Kidney (tissue), 22 donors: ENCODE measurements at places on chromosomes 3 and 15. TPM values are rescaled to one million over a fixed set of nuclear protein-coding genes. Genes with fewer than 3 reads are reported as not detected.
A peak's percentile ranks its signal among the peaks of the same experiment; 100 is the strongest.

GRCh38 chr15:91891788-91892345 is 38.4 kb downstream of the SLCO3A1 start:
- DNase-seq, result no peak

Gene TM4SF1
- total RNA-seq, result 173 TPM

DNA sequence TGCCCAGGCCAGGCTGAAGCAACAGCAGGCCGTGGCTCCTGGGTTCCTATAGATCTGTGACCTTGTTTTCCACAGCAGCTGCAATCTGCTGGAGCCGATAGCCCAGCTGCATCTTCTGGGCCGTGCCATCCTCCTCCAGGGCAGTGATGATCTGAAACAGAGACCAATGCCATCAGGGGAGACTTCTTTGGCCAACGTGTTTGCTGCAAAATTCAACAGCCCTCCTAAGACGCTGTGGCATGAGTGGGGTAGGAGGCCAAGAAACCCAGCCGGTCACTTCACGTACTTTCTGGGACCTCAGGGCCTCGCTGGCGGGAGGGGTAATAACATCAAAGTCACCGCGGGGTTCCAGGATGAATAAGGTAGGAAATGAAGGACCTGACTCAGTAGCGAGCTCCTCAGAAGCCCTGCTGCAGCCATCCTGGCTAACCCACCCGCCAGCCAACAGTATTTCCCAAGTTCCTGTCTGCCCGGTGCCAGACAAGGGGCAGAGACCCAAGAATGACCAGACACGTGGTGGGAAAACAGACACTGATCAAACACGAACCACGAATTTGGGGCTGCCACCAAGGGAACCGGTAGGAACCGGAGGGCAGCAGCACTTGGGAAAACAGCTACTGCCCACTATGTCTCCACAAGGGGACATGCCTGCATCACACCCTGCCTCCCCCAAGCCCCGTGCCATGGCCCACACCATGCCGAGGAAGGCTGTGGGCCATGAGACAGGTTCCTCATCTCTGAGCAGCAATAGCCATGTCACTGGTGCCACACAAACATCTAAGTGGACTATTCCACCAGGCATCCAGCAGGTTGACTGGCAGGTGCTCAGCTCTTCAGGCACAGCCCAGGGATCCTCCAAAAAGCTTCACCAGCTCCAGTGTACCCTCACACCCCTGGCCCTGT is 25.2 kb downstream of the PLXNB1 start:
- DNase-seq, result no peak

- no peak for DNase-seq
These were observed 28.9 kb upstream of the LSAMP start for GRCh38 chr3:116474032-116474780.

DNA sequence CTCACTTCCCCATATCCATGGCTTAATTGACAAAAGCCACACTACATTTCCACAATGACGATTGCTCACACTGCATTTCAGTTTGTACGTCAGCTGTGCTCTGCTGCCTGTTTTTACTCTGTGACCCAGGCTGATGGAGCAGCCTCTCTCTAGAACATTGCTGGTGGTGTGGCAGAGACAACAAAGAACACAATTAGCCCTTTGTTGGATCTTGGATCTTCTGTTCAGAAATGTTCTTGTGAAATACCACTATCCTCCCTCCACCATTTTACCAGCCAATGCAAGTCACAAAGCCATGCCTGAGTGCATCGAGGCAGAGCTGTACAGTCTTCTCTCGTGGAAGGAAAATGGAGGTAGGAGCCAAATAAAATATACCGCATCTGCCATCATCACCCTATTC is 56.9 kb upstream of the TBC1D5 start:
- no peak for DNase-seq

GRCh38 chr3:71064291-71064955 is 519.1 kb downstream of the FOXP1 start:
- peak; percentile 73 for DNase-seq

Gene GUCA1C
- not detected for total RNA-seq

- DNase-seq, result no peak
These were observed 21.1 kb downstream of the IL1RAP start for GRCh38 chr3:190534986-190535385.
